Fibroblast of the aortic adventitia (primary cell): ENCODE measurements at places on chromosomes 3 and 15. TPM values are rescaled to one million over a fixed set of nuclear protein-coding genes. Genes with fewer than 3 reads are reported as not detected.

KLF15 gene
- 1.5 and 3.2 TPM in 2 replicates for total RNA-seq

GABRR3 gene
- total RNA-seq, result not detected in 2 replicates

GOLGA6L4 gene
- 0.08 and 1.2 TPM in 2 replicates for total RNA-seq

NANOGP8 gene
- 0.81 TPM in 1 of 2 replicates, not detected in the other for total RNA-seq
